ENCODE measurements at places on chromosomes 3 and 15.

DNA sequence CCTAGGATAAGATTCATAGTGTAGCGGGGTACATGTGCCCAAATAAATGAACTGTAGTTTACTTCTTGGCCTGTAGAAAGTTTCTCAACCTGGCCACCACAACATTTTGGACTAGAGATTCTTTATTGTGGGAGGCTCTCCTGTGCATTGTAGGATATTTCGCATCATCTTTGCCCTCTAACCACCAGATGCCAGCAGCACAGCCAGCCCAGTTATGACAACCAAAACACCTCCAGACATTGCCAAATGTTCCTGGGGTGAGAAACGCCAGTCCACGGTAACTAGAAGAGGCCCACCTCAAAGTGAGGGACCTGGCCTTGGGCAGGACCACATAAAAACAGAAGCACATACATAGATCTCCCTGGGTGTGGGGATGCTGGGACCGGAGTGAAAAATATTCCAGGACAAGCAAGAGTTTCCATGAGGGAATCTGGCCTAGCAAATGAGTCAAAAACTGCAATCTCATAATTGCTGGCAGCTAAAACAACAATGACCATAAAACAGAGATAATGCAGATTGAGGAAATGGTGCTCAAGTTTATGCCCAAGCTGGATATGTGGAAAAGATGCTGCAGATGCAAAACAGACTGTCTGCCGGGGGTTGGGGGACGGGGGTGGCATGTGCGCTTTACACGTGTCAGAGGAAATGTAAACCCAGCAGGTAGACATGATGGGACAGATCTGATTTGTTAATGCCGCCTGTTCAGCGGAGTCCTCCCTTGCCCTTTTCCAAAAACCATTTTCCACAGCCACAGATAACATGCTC is 39.7 kb downstream of the ARHGEF3 start:
- DNase-seq, result no peak

- no peak for DNase-seq
Observed at GRCh38 chr3:72947715-72948490, 48.7 kb upstream of the PPP4R2 start.

GRCh38 chr3:194972641-194973040 is 287.0 kb downstream of the FAM43A start:
- no peak for DNase-seq

DNA sequence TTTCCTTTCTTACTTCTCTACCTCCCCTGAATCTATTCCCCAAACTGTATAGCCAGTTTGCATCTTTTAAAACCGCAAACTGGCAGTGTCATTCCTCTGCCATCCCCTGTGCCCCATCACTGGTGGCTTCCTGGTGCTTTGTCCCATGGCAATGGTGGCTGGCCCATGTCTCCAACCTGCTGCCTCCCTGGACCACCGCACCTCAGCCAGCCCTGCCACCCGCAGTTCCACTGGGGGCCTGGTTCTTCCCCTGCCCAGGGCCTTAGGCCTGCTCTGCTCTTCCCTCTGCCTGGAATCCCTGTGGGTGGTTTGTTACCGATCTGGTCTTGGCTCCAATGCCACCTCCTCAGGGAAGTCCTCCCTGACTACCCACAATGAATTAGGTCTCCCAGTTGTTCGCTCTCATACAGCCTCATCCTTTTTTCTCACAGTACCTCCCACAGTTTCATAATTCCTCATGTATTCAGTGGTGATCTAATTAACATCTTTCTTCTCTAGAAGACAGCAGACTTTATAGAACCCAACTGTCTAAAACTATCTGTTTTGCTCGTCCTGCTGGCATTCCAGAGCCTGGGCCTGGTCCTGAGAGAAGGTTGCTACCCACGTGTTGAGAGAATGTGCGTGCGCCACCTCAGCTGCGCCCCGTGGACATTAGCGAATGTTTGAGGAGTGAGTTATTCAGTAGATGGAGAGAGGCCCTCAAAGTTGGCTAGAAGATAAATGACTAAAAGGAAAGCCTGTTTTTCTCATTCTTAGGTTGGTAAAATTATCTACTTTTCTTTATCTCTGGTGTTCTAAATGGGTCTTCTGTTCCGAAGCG is 130.1 kb downstream of the DNAJB8 start:
- DNase-seq, result no peak

- no peak for DNase-seq
Observed at GRCh38 chr15:99618941-99619411, 53.2 kb downstream of the MEF2A start.

DNA sequence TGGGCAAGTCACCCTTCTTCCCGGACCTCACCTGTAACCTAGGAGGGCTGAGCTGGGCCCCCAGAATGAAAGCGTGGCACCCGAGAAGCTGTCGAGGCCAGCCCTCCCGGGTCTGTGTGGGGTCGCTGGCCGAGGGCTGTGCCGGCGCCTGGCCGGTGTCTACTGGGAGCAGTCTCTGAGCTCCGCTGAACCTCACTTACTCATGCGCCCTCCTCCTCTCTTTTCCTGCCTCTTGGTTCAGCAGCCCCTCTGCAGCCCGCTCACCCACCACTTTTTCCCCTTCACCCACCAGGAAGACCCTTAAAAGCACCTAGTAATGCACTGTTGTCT is 419 bp downstream of the HYKK start:
- no peak for DNase-seq

DNA sequence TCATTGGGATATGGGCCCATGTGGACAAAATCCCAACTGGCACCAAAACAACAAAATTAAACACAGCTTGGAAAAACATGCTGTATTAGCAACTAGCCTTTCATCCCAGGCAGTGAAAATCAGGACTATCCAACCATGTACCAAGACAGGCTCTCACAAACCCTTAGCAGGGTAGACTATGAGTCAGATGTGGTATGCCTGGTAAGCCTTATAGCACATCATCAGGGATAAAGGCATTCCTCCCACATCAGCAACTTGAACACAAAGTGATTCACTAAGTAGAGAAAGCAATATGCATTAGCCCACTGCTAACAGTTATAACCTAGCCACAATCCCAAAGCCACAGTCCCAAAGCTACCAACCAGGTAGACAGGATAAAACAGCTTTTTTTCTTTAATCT is 8.0 kb downstream of the CEP152 start:
- DNase-seq, result no peak

- no peak for DNase-seq
Observed at GRCh38 chr15:69576948-69577351, 124.3 kb downstream of the RPLP1 start.

DNA sequence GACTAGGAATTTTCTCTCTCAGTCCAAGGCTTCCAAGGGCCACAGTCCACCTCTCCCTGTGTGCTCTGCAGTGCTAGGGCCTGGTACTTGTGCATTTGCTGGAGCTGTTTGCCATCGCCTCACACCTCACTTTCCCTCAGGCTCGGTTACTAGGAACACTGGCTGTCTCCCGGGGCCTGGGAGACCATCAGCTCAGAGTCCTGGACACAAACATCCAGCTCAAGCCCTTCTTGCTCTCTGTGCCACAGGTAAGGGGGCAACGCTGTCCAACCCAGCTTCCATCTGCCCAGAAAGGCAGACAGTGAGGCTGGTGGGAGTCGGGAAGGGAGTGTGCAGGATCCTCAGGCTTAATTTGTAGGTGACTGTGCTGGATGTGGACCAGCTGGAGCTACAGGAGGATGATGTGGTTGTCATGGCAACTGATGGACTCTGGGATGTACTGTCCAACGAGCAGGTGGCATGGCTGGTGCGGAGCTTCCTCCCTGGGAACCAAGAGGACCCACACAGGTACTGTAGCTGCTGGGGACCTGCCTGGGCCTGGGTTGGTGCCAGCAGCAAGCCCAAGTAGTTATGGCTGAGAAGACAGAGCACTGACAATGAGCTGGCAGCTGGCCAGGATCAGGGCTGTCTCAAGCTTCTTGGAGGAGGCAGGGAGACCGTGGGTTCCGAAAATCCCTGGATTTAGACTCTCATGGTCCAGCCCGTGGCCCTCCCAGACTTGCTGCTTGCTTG is 3.4 kb downstream of the PPM1M start:
- DNase-seq, result no peak

DNA sequence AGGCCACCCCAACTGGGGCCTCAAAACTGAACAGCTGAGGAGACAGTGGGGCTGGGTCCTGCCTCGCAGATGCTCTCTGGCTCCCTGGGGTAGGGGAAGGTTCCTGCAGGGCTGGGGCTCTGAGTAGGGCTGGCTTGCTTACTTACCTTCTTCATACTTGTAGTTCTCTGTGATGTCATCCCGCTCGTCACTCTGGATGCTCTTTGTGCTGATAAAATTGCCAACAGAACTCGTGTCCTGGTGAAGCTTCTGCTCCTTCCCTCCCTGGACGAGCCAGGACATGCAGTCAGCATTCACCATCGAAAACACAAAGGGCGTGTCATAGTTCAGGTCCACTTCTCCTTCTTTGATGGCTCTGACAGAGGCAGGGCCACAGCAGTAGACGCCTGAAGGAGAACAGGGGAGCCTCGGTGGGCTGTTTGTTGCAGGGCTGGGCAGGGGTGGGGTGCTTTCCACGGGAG is 17.9 kb upstream of the EPB42 start:
- no peak for DNase-seq

DNA sequence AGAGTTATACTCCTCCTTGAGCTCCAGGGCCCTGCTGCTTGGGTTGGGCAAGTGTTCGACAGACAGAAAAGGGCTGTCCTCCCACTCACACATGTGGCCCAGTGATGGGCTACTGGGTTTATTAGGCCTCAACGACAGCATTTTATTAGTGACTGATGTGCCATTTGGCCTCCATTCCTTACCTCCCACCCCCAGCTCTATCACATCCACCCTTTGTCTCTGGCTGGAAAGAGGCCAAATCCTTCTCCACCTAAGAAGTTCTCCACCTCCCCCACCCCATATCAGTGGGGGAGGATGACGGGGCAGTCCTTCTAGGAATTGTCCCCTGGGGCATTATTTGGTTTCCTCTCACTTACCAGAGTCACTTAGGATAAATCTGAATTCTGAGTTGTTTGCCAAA is 57.1 kb upstream of the WNT5A start:
- DNase-seq, result no peak

GRCh38 chr3:17642474-17642873 is 100.0 kb downstream of the TBC1D5 start:
- no peak for DNase-seq

GRCh38 chr3:24181256-24181655 is 236.2 kb downstream of the NR1D2 start:
- no peak for DNase-seq

DNA sequence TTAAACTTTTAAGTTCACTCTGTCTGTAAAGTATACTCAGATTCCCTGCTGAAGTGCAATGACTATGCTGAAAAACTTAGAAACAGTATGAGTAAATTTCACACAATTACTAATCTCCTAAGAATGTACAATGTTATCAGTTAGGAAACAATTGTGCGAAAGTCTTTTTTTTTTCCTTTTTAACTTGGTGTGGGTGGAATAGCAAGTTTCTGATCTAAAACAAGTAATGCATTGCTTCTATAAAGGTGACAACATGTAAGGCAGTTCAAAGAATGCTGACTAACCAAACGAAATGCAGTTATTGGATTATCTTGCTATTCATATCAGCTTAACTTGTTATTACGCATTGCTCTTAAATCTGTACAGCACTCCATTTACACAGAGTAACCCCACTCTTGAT is 19.3 kb upstream of the SLC12A8 start:
- no peak for DNase-seq

DNA sequence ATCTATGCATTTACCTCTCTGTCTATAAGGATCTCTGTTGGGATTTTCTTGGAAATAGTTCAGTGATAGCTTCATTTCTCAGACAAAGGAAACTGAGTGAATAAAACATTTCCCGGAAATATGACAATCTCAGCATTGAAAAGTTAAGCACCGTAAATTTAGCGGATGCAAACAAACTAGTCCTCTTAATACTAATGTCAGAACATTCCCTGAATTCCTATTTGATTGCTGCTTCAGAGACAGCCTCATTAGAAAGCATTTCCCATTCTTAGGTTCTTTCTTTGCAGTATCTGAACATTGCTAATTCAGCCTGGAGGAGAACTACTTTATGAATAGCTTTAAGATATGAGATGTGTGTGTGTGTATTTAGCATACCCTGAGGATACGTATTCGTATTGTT is 101.3 kb downstream of the NR2F2 start:
- DNase-seq, result no peak

DNA sequence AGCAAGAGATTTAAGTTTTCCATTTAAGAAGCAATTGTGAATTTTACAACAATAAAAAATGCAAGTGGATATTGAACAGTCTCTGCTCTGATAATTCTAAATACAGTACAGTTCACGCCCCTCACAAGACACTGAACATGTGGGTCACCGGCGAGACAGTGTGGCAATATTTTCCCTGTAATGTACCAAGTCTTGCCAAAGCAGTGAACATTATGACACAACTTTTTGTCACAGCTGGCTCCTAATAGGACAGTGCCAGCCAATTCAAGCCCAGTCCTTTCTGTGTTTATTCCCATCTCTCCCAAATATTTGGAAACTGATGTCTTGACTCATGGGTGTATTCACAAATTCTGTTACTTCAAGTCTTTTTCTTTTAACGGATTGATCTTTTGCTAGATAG is 62.3 kb downstream of the PPARG start:
- no peak for DNase-seq

DNA sequence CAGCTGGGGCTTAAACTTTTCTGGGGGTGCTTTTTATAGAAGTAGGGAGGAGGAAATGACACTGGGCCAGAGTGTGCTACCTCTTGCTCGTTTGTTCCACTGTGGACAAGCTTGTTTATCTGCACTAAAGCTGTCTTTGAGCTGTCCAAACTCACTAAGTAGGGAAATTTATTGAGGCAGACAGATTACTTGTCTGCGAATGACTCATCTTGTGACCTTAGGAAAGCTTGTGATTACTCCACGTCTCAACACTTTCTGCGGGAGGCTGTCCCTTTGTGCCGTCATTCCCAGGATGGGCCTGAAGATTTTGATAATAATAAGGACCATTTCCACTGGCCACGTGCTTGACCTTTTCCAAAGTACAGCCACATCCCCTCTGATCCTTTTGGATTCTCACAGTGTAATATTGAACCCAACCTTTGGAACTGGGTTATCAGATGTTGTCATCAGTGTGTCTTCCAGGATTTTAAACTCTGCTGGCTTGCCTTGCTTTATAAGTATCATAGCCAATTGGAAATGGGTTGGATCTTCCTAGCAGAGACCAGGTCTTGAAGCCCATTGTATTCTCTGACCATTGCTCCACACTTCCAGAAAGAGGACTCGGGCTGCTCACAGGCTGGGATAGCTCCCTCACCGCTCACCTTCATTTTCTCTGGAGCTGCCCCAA is 84.7 kb downstream of the AGBL1 start:
- no peak for DNase-seq

DNA sequence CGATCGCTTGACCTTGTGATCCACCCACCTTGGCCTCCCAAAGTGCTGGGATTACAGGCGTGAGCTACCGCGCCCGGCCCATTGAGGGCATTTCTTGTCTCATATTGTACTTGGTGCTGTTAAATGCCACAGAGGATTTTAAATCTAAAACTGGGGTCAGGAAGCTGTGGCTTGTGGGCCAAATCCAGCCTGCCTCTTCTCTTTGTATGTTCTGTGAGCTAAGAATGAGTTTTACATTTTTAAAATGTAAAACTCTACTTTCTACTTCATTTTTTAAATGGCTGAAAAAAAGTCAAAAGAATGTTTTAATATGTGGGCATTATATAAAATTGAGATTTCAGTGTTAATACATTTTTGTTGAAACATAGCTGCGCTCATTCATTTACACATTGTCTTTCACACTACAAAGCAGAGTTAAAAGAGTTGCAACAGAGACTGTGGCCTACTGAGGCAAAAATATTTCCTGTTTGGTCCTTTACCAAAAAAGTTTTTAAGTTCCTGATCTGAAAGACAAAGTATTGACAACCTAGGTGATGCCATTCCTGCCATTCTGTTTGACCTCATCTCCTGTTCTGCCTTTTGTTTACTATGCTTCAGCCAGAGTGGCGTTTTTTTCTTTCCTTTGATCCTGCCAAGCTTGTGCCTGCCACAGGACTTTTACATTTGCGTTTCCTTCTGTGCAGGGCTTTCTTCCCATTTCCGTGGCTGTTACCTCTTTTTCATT is 50.4 kb downstream of the PDCD6IP start:
- no peak for DNase-seq

All from bone marrow (tissue), 2 donors.